ENCODE measurements at places on chromosomes 1 and 21.

DNA sequence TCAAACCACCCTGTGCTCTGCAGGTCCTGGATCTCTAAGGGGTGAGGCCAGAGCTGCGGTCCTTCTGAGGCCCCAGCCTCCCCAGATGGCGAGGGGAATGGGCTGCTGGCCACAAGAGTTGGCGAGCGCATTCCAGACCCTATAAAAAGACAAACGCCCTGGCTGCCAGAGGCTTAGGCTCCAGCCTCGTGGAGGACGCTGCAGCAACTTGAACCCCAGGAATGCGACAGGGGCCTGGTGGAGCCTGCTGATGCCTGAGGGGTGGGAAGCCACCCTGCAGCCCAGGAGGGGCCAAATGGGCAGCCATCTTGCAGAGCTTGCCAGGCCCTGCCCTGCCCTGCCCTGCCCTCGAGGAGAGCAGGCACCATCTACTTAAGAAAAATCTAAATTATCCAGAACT, 8.6 kb downstream of the CACNA1S start:
- no peak for DNase-seq

GRCh38 chr1:171267391-171267790, 19.1 kb downstream of the FMO1 start:
- no peak for DNase-seq

GRCh38 chr1:204258213-204259115, 44.7 kb upstream of the GOLT1A start:
- DNase-seq, result peak; percentile 91

DNA sequence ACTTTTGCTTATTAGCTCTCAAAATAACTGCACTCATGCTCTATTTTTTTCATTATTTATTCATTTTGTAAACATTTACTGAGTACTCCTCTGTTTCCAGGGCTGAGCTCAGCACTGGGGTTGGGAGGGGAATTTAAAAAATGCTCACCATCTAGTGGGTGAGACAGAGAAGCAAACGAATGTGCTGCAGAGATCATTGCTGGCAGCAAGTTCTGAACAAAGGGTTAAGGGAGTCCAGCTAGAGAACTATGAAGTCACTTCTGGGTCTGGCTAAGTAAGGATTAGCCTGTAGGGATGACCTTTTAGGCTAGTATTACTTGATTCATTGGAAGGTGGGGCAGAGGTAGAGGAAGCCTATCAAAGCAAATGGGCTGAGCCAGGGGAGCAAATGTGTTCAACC, 99.1 kb upstream of the ZNF644 start:
- no peak for DNase-seq

GRCh38 chr1:194268839-194269238, 1082.4 kb upstream of the B3GALT2 start:
- DNase-seq, result peak; percentile 22

GRCh38 chr1:27581823-27582243, 22.1 kb downstream of the AHDC1 start:
- DNase-seq, result no peak

DNA sequence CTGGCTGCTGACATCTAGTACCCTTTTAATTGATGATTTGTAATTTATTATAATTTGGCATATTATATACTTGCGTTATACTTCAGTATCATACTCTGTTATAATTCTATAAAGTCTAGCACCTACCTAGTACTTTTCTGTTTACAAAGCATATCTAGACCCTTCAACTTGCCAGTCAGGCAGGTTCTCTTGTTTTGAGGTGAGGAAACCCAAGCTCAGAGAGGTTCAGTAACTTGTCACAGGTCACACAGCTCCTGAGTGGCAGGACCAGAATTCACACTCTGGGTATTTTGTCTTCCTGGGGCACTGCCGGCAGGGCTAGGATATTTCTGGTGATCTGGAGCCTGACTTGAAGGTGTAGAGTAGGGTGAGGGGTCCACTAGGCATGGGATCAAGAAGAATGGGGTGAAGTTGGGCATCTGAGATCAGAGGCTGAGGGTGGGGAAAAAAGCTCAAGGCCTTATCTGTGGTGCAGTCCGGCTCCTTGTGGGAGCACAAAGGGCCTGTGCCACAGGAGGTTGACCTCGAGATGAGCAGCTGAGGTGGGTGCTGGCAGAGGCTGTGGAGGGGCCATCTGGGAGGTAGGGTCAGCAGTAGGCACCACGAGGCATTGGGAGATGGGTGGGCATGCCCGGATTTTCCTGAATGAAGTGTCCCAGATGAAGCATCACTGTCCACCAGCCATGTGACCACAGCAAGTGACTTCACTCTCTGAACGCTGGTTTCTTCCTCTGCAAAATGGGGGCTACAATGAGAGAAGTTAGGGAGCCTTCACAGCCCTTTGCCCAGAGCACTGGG, 102.6 kb downstream of the EPHB2 start:
- DNase-seq, result no peak

- DNase-seq, result no peak
Observed at GRCh38 chr21:32777269-32777668, 5.7 kb upstream of the PAXBP1 start.

DNA sequence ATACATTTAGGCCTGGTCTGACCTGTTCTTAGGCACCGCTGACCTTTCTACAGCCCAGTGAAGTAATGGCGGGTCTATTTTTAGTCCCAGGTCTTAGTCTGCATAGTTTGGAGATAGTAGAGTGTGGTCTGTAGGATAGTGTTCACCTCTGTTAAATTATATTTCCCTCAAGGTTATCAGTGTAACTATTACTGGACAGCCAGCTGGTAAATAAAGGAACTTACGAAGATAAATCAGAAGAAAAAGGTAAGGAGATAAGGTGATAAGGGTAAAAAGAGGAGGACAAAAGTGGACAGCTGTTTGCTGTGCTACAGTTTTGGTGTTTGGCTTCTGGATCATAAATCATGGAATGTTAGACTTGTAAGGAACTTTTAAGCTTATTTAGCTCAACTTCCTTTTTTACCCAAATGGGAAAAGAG, 8.7 kb downstream of the XPR1 start:
- DNase-seq, result no peak

GRCh38 chr21:44399955-44400790, 46.8 kb downstream of the TRPM2 start:
- no peak for DNase-seq

DNA sequence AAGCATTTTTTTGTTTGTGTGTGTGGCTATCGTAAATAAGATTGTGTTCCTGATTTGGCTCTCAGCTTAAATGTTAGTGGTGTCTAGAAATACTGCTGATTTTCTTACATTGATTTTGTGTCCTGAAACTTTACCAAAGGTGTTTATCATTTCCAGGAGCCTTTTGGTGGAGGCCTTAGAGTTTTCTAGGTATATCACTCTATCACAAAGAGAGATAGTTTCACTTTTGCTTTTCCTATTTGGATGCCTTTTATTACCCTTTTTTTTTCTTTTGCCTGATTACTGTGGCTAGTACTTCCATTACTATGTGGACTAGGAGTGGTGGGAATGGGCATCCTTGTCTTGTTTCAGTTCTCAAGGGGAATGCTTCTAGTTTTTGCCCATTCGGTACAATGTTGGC, 109.6 kb downstream of the S1PR1 start:
- DNase-seq, result no peak

All from iPS-NIHi11 (cell line).